GM18507 (cell line): ENCODE measurements at places on chromosomes 12 and 14.

DNA sequence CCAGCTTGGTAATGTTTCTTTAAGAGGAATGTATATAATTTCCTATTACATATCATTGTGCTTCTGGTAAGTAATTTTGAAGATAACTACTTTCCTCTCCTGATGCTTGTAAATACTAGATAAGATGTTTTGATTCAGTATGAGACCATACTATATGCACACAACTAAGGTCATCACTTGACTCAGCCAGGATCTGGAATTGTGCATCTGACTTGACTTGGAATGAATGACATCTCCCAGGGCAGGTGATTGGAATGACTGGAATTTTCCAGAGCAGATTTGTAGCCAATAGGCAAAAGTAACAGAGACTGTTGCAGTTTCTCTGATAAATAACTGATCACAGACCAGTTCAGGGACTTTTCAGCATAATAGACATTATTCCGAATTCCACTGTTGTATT, 11.1 kb downstream of the BEST3 start:
- no peak for DNase-seq

DNA sequence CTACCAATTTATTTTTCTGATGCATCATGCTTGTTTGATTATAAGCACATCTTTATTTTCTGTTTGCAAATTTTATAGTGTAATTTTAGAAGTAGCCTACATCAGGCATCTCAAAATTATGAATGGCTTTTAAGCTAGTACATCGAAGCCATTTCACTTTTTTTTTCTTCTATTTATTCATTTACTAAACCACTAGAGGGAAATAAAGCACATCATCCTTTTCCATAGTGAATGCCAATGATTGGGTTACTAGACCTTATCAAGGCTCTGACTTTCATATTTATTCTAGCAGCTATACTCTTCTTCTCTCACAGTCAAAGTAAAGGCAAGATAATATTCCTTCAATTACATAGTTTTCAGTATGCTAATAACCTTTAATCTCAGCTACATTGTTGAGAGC, 736.4 kb upstream of the LRFN5 start:
- DNase-seq = no peak

DNA sequence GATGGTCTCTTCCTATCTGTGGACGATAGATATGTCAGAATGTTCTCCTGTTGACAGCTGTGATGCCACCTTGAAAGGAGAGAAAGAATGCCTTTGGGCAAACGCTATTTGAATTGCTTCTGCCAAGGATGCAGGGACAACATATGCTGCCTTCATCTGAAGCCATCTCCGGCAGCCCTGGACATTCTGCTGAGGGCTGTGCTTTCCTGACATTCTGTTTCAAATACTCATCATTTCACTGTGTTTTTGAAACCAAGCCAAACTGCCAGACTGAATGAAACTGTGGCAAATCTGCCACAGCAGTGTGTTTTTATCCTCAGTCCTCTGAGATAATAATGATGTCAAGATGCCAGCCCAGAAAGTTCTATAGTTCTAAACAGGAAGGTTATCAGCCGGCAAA, 85.8 kb upstream of the BCAT1 start:
- DNase-seq = no peak

GRCh38 chr14:82138431-82138830, 604.8 kb upstream of the SEL1L start:
- DNase-seq = no peak

GRCh38 chr14:99930420-99931274, 134.6 kb upstream of the EVL start:
- DNase-seq = no peak

DNA sequence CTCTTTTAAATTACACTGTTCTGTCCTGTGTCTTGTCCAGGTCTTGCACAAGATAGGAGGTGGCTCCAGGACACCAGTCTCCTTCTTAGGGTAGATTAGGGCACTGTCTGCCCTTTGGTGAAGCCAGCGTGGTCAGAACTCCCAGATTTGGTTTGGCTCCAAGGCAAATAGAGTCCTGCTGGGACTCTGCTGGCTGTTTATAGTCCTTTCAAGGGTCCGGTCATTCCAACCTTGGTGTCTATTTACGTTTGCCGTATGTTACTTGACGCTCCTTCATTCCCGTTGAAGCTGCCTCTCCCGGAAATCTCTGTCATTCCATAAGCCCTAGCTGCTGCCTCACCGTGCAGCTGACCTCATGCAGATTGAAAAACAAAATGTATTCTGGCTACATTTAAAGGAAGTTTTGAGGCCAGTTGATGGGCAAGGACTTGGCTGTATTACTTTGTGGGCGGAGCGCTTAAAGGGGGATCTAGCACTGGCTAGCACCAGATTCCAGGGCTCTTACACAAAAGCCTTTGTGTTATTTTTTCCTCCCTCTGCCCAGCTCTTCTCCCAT, 180.6 kb downstream of the AKAP6 start:
- DNase-seq = no peak

GRCh38 chr14:52402812-52403526, 88.9 kb downstream of the PTGER2 start:
- no peak for DNase-seq

- no peak for DNase-seq
Observed at GRCh38 chr12:131950182-131950913, 606 bp downstream of the EP400 start.

DNA sequence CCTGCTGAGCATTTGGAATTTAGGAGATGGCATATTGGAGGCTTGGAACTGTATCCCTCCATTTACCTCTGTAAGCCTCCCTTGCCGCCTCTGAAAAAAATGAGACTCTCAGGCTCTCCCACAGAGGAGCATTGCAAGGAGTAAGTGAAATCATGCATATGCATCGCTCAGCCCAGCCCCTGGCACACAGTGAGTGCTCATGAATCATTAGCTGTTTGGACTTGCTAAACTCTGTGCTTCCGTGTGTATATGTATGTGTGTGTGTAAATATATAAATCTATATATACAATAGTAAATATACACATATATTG, 17.1 kb upstream of the TBX3 start:
- DNase-seq = no peak

DNA sequence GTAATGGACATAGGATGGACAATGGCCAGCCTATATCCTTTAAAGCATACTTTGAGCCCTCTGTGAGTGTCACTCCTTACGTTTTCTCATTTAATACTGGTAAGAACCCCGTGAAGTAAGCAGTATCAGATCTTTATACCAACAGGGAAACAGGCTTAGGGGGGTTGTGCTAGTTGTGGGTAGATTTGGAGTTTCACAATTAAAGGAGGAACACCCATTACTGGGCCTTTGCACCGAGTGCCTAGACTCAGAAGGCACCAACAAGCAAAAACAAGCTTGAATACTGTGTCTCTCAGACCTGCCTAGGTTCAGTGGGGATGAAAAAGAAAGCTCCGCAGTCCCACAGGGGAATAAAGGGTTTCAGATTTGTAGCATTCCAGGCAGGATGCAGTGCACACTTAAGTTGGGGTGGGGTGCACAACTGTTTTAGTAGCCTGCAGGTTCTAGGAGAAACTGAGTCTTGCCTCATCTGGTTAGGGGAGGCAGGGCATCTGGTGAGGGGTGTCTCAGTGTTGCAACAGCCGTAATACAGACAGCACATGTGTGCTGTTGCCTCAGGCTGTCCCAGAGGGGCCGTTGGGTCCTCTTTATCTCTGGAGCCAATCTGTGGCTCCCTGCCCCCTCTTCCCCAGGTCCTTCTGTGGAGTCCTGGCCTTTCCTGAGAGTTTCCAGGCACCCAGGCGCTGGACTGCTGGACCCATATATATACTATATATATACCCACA, 51.2 kb downstream of the IRAK3 start:
- no peak for DNase-seq

GRCh38 chr12:30286345-30286926, 409.2 kb downstream of the IPO8 start:
- DNase-seq = no peak

DNA sequence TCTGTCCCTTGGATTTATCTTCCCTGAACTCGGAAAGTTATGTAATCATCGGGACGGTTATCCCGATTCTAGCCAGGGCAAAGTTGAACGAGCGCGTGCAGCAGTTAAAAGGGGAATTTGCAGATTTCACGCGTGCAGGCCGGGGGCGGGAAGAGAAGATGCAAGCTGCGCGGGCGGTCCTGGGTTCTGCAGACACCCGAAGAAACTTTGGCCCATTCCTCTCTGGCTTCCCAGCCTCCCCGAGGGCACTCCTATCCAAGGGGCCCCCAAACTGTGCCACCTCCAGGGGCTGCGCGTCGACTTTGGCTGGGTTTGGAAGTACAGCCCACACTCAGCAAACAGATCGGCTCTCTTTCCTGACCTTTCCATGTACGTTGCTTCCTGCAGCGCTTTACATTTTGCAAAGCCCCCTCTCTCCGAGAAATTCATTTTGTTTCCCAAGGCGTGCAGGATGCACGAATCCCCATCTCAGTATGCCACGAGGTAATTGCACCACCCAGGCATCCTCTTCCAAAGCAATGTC, 941 bp upstream of the PPP1CC start:
- DNase-seq = no peak

GRCh38 chr14:101585211-101585610, 23.9 kb downstream of the DIO3 start:
- no peak for DNase-seq

DNA sequence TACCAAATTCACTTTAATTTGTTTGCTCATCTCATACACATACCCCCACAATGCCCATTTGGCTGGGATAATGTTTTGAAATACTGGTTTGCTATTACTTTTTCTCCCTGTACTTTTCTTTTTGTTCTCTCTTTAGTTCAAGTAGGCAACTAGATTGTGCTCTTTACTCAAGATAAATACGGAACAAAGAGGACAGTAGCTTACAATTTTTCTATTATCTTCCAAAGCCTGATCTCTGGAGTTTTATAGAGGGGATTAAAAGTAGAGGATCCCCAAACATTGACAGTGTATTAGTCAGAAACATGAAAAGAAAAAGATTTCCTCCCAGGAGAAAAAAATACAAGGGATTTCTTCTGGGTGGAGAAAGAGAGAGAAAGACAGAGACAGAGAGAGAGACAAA, 102.1 kb upstream of the FSCB start:
- no peak for DNase-seq

GRCh38 chr12:22935501-22935900, 310.5 kb downstream of the ETNK1 start:
- DNase-seq = no peak

GRCh38 chr12:75656648-75657047, 145.2 kb upstream of the KRR1 start:
- DNase-seq = no peak

DNA sequence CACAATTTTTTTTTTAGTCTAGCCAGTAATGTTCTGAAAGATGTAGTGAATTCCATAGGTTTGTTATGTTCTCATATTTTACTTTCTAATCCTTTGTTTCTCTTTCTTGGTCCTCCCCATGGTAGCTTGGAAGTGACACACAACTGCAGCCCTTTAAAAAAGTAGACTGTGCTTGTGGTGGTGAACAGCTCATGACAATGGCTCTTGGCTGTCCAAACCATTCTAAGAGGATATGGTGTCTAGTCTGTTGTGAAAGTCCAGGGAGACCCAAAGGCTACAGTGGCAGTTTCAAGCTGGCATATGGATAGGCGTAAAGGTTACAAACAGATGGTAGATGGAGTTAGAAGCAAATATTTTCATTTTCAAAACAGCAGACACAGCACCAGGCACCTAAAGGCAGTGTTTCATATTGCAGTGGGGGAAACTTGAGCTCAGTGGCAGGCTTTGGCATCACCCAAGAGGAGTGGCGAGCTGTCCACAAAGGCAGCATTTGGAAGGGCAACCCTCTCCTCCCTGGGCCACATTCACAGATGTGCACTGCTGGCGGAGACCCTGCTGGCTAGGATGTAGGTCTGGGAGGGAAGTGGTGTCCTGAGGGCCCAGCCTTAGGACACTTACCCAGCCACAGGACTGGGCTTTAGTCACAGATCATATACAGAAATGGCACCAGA, 102.1 kb downstream of the DYRK2 start:
- no peak for DNase-seq

GRCh38 chr14:86999036-86999435, 993.9 kb downstream of the GALC start:
- no peak for DNase-seq

- no peak for DNase-seq
Observed at GRCh38 chr14:93065272-93065730, 50.4 kb downstream of the ITPK1 start.

DNA sequence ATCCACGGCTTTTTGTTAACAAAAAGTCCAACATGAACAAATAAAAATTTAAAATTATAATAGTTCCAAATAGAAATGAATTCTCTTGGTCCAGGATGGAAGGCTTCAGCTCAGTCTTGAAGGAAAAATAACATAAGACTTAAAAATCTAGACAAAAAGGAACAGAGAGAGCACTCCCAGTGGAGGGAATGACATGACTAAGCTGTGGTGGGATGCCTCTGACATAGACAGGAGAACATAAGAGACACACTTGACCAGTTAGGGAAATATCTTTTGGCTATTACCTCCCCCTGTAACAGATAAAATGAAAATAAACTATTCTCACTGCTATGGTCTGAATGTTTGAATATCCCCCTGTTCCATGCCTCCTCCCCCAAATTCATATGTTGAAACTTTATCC, 106.8 kb downstream of the BBS10 start:
- no peak for DNase-seq

- no peak for DNase-seq
Observed at GRCh38 chr12:64466178-64466577, 14.3 kb downstream of the TBK1 start.

DNA sequence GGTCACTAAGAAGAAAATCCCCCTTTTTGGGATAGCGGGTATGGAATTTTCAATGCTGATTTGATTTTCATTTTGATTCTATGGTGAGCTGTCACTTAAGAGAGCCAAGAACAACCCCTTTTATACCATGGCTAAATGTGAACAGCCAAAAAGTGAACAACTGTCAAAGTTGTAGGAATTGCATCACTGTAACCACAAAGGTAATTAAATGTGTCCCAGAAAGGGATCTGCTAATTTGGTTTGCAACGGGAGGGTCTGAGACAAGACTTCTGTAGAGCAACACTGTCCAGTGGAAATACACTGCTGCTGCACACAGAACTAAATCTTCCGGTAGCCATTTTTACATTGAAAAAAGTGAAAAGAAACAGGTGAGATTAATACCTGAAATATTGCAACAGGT, 14.6 kb downstream of the CHST11 start:
- no peak for DNase-seq
